ENCODE measurements at places on chromosomes 12 and 14.

GRCh38 chr14:68305738-68306137, 486.2 kb downstream of the RAD51B start:
- DNase-seq, result no peak

DNA sequence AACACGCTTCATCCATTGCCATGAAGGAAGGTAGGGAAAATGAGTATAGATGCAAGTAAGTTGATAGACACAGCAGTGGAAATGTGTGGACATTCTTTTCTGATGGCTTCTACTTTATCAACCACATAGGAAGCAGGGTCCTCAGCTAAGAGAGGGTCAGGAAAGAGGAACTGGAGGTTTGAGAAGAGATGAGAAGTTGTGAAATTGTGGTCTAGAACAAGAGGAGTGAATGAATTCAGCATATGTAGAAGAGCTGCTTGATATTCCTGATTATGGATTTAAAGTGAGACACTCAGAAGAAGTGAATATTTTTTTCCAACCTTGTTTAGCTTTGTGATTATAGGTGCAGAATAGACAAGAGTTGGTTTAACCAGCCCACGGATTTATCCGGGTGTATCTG, 128.5 kb downstream of the SLC15A5 start:
- DNase-seq, result no peak

DNA sequence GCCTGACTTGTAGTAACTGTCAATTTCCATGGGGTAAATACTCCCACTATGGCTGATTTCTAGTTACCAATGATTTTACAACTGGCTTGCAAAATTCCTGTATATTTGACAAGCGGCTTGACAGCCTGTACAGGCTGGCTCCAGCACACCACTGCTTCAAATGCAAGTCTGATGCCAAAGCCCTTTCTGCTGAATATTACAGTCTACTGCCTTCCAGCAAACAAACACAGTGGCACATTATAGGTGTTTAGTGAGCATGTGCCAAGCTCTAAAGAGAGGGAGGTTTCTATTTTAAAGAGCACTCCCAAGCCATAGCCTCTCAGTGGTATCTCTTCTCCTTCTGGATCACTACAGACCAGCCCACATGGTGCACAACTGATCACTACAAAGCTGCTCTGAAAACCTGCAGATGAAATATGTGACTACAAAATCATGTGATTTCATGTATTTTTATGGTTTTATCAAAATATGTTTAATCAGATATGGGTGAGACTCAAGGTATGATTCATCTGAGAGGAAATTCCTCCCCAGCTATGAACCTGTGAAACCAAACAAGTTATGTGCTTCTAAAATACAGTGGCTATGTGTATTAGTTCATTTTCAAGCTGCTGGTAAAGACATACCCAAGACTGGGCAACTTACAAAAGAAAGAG, 101.5 kb downstream of the RPAP3 start:
- no peak for DNase-seq

GRCh38 chr12:90322006-90322405, 613.4 kb upstream of the ATP2B1 start:
- no peak for DNase-seq

DNA sequence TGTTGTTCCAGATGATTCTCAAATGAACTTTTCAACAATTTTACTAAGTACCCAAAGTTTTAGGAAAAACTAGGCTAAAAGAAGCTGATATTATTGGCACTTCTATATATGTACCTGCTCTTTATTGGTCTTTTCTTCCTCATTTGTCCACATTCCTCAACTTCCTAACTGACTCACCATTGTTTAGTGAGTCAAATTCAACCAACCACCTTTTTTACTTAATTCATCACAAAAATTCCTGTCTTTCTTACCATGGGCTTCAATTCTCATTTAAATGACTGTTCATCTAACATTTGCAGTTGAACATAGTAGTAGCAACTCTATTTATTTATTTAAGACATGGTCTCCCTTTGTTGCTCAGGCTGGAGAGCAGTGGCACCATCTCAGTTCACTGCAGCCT, 47.6 kb upstream of the SLC2A13 start:
- no peak for DNase-seq

- no peak for DNase-seq
Observed at GRCh38 chr14:38074081-38074480, 133.6 kb upstream of the SSTR1 start.

DNA sequence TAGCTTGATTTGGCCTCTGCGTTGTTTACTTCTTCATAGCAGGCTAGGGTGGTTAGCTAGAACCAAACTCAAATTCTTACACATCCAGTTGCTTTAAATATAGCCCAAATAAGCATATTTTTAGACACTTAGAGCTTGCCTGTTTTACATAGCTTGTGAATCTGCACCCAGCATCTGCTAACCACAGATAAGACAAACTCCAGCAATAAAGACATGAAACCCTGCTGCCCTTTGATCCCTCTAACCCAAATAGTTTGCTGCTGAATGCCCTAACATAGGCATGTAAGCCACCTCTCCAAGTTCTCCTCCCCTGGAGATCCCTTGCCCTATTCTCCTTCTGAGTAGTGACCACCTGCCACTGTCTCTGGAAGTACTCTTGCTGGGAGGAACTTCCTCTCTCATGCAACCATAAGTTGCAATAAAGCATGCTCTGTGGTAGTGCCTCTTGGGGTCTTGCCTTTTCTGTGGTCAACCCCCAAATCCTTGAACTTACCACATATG, 185.6 kb downstream of the TMEM117 start:
- no peak for DNase-seq

DNA sequence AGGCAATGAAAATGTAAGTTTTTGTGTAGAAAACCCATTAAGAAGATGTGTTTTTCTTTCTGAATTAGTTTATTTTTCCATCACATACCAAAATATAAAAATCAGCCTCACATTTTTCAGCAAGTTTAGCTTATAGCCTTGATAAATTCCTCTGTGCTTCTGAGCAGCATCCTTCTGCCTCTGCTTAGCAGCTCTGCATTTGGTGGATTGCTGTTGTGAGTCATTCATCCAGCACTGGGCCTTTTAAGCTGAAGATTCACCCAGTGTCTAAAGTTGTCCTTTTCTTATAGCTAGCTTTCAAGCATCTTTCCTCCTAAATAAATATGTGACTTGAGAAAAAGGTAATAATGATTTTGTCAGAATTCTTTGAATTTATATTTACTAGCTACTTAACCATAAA, 206.1 kb downstream of the PCNX1 start:
- DNase-seq, result no peak

- DNase-seq, result peak; percentile 75
Observed at GRCh38 chr14:105398044-105398725, at the start of gene TEX22. TSS of gene TEX22 (plus strand) at chr14:105398538. CDS start at chr14:105399341, 803 bp downstream.

DNA sequence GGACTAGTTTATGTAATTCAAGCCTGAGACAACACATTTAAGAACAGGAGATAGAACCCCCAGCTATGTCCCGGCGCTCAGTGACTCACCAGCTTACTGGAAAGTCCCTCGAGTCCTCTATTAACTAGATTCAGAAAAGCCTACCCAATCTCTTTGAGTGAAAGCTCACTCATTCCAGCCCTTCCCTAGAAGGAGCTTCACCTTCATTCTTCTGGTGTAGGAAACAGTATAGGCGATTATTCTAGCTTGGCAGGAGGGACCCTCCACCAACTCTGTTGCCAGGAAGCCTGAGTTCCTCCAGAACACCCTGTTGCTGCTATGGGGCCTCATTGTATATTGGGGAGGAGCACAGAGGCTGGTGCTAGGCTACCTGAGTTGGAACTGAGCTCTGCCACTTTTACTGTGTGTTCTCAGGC, 57.2 kb upstream of the AEBP2 start:
- DNase-seq, result no peak

- DNase-seq, result no peak
Observed at GRCh38 chr12:132551641-132552031, 58.7 kb downstream of the LRCOL1 start.

DNA sequence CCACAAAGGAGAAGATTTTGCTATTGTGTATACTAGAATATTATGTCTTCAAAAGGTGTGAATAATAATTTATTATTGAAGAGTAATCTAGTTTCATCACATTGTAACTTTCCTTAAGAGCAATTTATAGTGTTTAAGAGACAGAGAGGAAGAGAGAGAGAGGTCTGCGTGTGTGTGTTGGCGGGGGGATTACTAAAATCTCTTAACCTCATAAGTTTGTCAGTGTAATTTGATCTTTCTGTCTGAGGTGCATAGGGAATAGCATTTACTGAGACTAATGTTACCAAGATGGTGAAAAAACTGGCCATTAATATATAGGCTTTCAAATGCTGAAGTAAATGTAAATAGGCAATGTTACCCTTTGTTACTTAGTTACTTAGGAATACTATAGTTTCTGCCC, 48.2 kb upstream of the BTG1 start:
- no peak for DNase-seq

- no peak for DNase-seq
Observed at GRCh38 chr14:94491511-94491910, 15.5 kb upstream of the SERPINA9 start.

- DNase-seq, result no peak
Observed at GRCh38 chr12:12474471-12474928, 88.2 kb downstream of the DUSP16 start.

DNA sequence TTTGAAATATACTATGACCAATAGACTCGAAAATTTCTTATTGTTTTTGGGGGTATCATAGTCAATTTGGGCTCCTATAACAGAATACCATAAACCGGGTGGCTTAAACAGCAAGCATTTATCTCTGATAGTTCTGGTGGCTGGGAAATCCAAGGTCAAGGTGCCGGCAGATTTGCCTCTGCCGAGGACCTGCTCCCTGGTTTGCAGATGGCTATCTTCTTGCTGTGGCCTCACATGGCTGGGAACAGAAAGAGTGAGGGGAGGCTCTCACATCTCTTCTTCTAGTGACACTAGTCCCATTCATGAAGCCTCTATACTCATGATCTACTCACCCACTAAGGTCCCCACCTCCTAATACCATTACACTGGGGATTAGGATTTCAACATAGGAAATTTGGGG, 70.7 kb downstream of the BORCS5 start:
- DNase-seq, result no peak

- DNase-seq, result no peak
Observed at GRCh38 chr14:79057333-79057732, 887.2 kb downstream of the NRXN3 start.

DNA sequence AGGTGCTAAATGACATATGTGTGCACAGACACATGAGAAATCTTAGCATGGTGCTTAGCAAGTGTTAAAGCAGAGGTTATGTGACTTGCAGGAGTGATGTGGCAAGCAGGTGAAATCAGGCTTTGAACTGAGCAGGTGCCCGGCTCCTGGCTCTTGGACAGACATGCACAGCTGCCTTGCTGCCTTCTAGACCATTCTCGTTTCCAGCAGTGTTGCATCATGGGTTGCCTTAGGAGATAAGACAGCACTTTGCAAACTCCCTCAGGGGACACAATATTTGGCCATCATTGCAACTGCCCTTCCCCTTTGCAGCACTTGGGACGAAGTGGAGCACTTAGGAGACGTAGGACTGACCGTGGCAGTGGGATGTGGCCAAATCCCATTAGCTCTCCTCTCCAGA, 17.2 kb upstream of the GSC start:
- no peak for DNase-seq

- no peak for DNase-seq
Observed at GRCh38 chr12:111170543-111170942, 198.4 kb downstream of the PHETA1 start.

- DNase-seq, result no peak
Observed at GRCh38 chr12:3838076-3838475, 35.1 kb downstream of the PARP11 start.

DNA sequence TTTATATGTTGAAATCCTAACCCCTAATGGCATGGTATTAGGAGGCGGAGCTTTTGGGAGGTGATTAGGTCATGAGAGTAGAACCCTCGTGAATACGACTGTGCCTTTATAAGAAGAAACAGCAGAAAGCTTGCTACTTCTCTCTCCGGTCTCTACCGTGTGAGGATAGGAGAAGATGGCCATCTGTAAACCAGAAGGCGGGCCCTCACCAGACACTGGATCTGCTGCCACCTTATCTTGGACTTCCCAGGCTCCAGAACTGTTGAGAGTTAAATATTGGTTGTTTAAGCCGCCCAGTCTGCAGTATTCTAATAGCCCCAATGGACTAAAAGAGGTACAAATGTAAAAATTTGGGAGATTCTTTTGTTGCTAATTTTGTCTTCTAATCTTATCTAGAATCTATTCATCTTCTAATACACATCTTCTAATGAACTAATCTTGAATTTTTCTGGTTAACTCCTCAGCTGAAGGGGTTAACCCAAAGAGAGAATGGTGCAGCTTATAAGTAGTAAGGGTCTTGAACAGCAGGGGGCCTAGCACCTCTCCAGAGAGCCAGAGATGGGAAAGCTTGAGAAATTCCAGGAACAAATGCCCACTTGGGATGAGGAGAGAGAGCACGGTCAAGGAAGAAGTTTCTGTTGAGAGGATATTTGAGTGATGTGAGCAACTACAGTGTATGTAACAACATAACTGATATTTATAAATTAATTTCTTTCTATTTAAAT, 264.0 kb upstream of the GRIP1 start:
- no peak for DNase-seq

GRCh38 chr12:89665556-89665955, 43.1 kb downstream of the ATP2B1 start:
- no peak for DNase-seq

DNA sequence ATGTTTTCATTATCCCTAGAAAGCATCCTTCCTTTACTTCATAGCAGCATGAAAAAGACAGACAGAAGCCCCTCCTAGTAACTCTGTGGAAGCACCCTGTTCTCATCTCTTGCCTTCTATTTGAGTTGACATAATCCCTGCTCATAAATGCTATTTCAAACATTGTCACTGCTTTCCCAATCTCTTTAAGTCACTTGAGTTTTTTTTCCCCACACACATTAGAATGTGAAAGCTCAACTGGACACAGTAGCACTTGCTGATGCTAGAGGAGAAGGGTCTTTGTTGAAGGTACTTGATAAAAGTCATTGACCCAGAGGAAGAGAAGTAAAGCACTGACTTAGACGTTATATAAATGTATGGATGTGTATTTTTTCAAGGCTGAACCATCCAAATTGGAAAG, 3.0 kb downstream of the E2F7 start:
- no peak for DNase-seq

- no peak for DNase-seq
Observed at GRCh38 chr12:12685305-12685704, 10.7 kb downstream of the GPR19 start.

DNA sequence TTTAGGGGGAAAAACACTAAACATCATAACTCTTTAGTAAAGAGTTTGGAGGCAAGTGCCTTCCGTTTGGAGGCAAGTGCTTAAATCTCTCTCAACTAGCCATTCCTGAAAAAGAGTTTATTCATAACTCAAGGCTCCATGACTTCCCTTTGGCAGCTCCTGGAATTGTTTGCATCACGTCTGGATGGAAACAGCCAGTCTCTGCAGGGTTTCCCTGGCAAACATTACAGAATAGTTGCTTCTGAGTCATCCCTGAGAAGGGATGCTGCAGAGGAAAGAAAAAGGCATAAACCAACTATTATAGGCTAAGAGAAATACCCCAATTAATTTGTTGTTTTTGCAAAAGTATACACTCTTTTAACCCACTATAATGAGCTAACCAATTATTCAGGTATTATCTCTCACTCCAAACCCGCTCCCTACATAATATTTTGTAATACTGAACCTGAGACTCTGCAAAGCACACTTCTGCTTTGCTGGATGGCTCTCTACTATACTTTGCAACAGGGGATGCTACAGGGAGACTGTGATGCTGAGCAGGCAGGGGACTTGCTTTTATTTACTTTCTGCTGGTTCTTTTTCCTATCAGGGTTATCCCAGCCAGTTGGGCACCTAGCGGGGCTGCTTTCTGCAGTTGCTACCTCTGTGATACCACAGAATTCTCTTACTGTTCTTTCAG, 497.7 kb downstream of the FUT8 start:
- DNase-seq, result no peak

All from NCI-H1048 (cell line).